ENCODE measurements at places on chromosomes 3 and 15.

DNA sequence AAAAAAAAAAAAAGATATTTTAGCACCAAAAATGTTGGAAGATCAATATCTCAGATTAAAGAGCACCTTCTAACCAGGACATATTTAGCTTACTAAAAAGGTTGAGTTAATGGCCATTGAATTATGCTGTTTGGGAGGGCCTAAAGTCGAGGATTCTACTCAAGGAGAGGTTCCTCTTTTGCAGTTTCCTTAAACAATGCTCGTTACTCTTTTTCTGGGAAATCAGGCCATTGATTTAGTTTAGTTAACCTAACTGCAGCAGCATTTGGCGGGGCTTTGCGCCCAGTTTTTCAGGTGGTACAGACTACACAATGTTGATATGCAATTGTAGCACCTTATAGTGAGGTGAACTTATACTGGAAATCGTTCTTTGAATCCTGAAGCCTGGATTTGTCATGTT, 6.8 kb downstream of the ABHD2 start:
- DNase-seq: no peak

GRCh38 chr3:151230646-151231045, 27.6 kb upstream of the GPR171 start:
- DNase-seq: no peak

- no peak for DNase-seq
These were observed 283.9 kb upstream of the CTNNB1 start for GRCh38 chr3:40915346-40915865.

- no peak for DNase-seq
These were observed 6.1 kb upstream of the CHST14 start for GRCh38 chr15:40464595-40465185.

DNA sequence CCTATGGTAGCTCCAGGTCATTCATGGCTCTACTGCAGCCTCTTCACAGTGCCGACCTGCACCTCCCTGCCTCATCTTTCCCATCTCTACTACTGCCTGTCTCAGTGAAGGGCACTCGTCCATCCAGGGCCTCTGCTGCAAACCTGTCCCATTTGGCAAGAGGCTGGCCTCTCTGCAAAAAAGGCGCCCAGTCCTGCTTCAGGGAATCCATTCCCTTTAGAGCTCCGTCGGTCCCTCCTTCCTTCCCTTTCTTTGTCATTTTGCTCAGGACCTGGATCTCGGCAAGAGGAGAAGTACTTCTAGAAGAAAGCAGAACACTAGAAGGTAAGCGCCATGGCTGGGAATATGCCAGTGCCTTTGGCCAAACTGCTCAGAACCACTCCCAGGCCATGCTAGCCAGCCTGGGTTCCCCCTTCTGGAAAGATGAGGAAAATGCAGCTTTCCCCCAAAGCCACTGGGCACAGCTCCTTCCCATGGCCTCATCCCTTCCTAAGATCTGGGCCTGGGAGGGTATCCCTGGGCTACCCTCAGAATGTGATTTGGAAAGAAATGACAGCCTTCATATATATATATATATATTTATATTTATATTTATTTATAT, 6.4 kb upstream of the ISL2 start:
- no peak for DNase-seq

GRCh38 chr3:30527186-30527585, 79.2 kb upstream of the TGFBR2 start:
- no peak for DNase-seq

GRCh38 chr15:70447521-70447920, 315.8 kb downstream of the UACA start:
- DNase-seq: no peak
